ENCODE measurements at places on chromosomes 11 and 22. TPM values are rescaled to one million over a fixed set of nuclear protein-coding genes. Genes with fewer than 3 reads are reported as not detected.

The BRMS1 gene
- total RNA-seq, result 64.6 TPM

- DNase-seq, result no peak
- H3K4me1 ChIP-seq, result no peaks in the 10 kb centered on the region
- no peak overlapping the region for H3K27ac ChIP-seq
- no peaks in the 10 kb centered on the region for H3K27me3 ChIP-seq
- H3K36me3 ChIP-seq, result no peaks in the 10 kb centered on the region
Measured at GRCh38 chr22:48380016-48380665, 1447.5 kb downstream of the BRD1 start.

DNA sequence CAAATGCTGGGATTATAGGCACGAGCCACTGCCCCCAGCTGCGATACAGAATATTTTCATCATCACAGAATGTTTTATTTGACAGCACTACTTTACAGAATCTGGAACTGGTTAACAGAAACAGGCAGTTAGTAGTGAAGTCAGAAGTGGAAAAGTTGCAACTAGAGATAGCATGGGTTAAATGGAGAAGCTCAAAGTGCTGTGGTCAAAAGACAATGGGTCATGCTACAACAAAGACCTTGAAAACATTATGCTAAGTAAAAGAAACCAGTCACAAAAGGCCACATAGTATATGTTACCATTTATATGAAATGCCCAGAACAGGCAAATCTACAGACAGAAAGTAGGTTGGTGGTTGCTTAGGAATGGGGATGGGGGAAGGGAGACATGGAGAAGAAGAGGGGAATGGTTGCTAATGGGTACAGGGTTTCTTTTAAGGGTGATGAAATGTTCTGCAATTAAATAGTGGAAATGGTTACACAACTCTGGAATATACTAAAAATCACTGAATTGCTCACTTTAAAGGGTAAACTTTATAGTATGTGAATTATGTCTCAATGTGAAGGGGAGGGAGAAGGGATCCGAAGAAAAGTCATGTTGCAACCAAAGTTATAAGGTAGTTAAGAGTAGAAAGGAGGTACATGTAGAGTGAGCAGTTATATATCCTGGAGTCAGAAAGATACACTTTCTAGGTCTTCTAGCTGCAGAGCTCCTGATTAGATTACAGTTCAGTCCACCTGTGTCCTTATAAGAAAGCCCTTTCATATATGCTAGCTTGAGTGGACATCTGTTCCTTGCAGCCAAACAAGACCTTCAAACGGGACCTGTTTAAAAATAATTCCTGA lies 46.3 kb upstream of the RAPSN start:
- no peak overlapping the region for H3K27ac ChIP-seq
- no peak overlapping the region for H3K4me3 ChIP-seq
- H3K36me3 ChIP-seq, result no peaks in the 10 kb centered on the region
- H3K27me3 ChIP-seq, result no peaks in the 10 kb centered on the region
- no peak for DNase-seq
- H3K4me1 ChIP-seq, result no peaks in the 10 kb centered on the region

DNA sequence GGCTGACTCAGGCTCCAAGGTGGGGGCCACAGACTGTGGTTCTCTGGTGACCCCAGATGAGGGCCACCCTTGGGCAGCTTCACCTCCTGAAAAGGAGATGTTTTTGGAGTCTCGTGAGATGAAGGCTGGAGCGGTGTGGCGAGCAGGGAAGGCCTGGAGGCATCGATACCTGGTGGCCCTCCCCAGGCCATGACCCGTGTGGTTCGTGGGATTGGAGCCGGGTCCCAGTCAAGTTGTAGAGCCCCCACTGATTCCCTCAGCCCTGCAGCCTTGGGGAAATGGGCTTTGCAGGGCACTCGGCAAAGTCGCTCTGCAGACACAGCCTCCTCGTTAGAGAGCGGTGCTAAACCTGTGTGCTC lies 1083.4 kb downstream of the BRD1 start:
- H3K27ac ChIP-seq, result no peak overlapping the region
- no peaks in the 10 kb centered on the region for H3K27me3 ChIP-seq
- no peaks in the 10 kb centered on the region for H3K36me3 ChIP-seq
- DNase-seq, result no peak
- H3K4me1 ChIP-seq, result no peaks in the 10 kb centered on the region
- H3K4me3 ChIP-seq, result no peak overlapping the region

The OR5P2 gene
- not detected for total RNA-seq

The SCO2 gene
- total RNA-seq, result 5.8 TPM

The PDGFB gene
- total RNA-seq, result 1.9 TPM

DNA sequence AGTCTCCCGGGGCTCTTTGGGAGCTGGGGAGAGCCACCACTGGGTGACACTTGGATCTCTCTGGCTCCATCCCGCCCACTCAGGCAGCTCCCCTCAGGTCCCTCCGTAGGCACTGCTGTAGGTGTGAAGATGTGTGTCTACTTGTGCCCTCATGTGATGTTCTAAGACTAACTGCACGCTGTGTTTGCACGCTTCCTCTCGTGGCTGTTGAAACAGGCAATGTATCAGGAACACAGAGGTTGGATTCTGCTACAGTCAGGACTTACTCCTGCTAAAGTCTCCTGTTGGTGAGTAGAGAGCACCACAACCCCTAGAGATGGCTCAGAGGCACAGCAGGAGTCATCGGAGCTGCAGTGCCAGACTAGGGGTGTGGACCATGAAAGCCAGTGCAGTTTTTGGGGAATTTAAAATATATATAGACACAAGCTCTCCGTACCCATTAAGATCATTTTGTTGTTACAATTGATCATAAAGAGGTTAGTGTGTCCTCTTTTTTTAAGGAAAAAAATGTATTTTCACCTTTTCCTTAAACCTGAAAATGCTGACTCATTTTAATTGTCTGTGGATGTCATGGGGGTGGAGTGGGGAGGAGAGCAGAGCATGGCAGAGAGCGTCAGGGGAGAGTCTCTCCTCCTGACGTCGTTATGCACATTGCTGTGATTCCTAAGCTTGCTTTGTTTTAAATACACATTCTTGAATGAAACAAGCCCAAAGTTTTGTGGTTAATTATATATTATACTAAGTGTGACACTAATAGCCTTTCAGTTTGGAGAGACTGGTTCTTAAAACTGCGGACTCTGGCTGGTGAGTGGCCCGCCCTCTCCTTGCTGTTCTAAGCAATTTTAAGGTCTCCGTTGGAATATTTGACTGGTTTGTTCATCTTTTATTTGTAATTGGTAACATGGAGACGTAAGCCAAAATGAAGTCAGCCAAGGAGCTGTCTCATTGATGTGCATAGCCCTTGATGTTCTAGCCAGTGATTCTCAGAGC lies 16.2 kb upstream of the CTTN start:
- H3K4me1 ChIP-seq, result no peaks in the 10 kb centered on the region
- DNase-seq, result no peak
- no peak overlapping the region for H3K27ac ChIP-seq
- H3K27me3 ChIP-seq, result no peaks in the 10 kb centered on the region

GRCh38 chr22:47367107-47367690 lies 604.7 kb downstream of the TBC1D22A start:
- no peaks in the 10 kb centered on the region for H3K4me1 ChIP-seq
- no peaks in the 10 kb centered on the region for H3K27me3 ChIP-seq
- DNase-seq, result peak; percentile 10
- no peak overlapping the region for H3K4me3 ChIP-seq
- no peak overlapping the region for H3K27ac ChIP-seq
- H3K36me3 ChIP-seq, result no peaks in the 10 kb centered on the region

- H3K4me3 ChIP-seq, result no peak overlapping the region
- no peaks in the 10 kb centered on the region for H3K4me1 ChIP-seq
- H3K36me3 ChIP-seq, result no peaks in the 10 kb centered on the region
- H3K27ac ChIP-seq, result no peak overlapping the region
- no peaks in the 10 kb centered on the region for H3K27me3 ChIP-seq
- DNase-seq, result no peak
Measured at GRCh38 chr11:57560146-57560545, 7.3 kb downstream of the UBE2L6 start.

- no peak overlapping the region for H3K4me3 ChIP-seq
- H3K27ac ChIP-seq, result no peak overlapping the region
- no peaks in the 10 kb centered on the region for H3K36me3 ChIP-seq
Measured at GRCh38 chr22:40957601-40958000, 6.4 kb downstream of the RBX1 start.

The DBX1 gene
- not detected for total RNA-seq

DNA sequence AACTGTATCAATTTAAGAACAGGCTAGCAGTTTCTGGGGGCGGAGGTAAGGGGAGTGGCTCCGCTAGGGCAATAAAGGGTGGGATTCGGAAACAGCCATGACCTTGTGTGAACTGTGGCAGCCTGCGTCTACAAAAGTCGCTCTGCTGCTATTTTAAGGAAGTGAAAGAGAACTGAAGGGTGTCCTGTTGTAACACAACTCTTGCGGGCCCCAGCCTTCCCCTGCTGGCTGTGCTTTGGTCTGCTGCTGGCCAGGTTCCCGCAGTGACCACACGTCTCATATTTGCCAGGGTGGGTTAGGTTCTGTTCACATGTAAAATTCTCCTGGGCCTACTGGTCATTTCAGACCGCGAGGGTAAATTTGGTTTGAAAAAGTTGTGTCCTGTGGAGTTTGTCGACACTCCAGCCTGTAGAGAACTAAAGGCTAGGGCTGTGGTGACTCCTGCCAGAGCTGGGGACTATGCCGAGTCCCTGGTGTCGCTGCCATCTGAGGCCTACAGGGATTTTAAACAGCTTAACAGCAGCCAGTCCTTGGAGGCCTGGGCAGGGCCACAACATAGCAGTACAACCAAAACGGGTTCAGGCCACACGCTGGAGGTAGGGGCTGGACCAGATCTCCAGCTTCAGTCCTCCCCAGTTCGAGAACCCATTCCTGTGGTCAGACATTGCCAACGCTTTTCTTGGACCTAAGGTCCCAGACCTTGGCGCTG lies 1.1 kb upstream of the PPFIBP2 start:
- peak overlapping the region; percentile 73 for H3K4me3 ChIP-seq
- no peaks in the 10 kb centered on the region for H3K36me3 ChIP-seq
- peak overlapping the region; percentile 93 for H3K27ac ChIP-seq
- peak; percentile 68 for DNase-seq

- H3K4me1 ChIP-seq, result no peaks in the 10 kb centered on the region
- H3K4me3 ChIP-seq, result no peak overlapping the region
- no peak for DNase-seq
- no peaks in the 10 kb centered on the region for H3K27me3 ChIP-seq
- no peaks in the 10 kb centered on the region for H3K36me3 ChIP-seq
Measured at GRCh38 chr11:83918476-83918875, 632.3 kb upstream of the CCDC90B start.

All from colonic mucosa (tissue), 4 donors.